EH (cell line): ENCODE measurements at places on chromosomes 7 and 10.

- no peak for DNase-seq
These were observed 41.5 kb upstream of the GPR141 start for GRCh38 chr7:37642028-37642540.

DNA sequence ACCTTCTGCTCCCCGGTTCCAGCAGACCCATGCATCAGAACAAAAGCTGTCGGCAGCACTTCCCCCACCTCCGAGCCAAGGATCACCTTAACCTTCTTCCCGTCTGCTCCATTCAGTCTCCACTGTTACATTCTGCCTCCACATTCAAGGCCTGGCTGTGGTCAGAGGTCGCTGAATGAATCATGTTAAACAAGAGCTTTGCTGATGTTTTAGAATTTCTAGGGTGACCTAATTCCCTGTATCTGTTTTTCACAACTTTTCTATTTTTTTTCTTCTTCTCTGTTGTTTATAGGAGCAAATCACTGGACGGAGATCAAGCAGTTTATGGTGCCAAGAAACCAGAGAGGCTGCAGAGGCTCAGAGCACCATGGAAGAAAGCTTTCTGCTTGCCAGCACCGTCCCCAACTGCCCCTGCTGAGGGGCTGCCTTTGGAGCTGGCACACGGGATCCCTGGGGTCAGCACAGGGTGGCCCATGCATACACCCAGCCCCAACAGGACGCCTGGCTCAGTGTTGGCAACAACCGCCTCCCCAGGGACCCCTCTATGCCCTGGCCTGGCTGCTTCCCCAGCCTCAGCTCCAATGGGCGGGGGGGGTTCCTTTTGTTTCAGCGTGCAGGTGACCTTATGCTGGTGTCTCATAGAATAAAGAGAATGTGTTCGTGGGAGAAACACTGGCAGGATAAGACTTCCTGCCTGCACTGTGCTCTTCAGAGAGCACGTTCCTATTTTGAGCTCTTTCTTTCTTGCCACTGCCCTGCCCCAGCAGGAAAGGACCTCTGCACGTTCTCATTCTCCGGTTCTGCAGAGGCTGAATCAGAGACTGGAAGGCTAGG is 182.7 kb upstream of the LYZL2 start:
- peak; percentile 89 for DNase-seq

GRCh38 chr7:67435894-67436535 is 439.4 kb downstream of the TYW1 start:
- no peak for DNase-seq

DNA sequence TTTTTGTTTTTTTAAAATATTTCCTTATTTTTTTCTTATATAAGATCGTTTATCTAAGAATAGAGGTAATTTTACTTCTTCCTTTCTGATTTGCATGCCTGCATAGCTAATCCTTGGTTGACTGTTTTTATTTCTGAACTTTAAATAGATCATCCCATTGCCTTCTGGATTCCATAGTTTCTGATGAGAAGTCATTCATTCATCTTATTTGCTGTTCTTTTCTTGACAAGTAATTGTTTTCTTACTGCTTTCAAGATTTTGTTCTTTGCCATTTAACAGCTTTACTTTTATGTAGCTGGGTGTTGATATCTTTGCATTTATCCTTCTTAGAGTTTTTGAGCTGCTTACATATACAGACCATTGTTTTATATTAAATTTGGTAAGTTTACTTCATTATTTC is 437.9 kb downstream of the SDK1 start:
- no peak for DNase-seq

GRCh38 chr10:36675458-36675880 is 449.9 kb upstream of the ANKRD30A start:
- peak; percentile 91 for DNase-seq

GRCh38 chr7:157811946-157812345 is 475.1 kb downstream of the DNAJB6 start:
- DNase-seq: no peak

GRCh38 chr10:67050415-67050814 is 124.6 kb downstream of the LRRTM3 start:
- DNase-seq: no peak

- peak; percentile 38 for DNase-seq
These were observed 102.0 kb upstream of the HDAC9 start for GRCh38 chr7:18393465-18394118.

- DNase-seq: peak; percentile 4
These were observed 111.5 kb upstream of the ADAM12 start for GRCh38 chr10:126499744-126500143.

GRCh38 chr10:23496727-23497126 is 57.9 kb downstream of the OTUD1 start:
- DNase-seq: no peak

GRCh38 chr7:140212100-140212881 is 35.5 kb upstream of the KDM7A start:
- no peak for DNase-seq

DNA sequence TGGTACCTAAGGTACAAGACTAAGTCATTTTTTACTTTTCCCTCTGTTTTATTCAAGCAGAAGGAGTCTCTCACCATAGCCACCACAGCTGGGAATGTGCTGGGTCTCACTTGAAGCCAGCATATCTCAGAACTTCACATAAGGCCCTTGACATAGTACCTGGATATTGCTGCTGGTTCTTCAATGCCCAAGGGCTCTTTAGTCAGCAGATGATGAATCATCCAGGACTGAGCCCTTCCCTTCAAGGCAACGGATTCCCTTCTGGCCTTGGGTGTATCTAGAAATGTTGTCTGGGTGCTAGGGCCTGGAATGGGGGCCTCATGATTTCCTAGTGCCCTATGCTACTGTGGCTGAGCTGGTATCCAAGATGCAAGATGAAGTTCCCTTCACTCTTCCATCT is 93.9 kb downstream of the ADCYAP1R1 start:
- no peak for DNase-seq

- no peak for DNase-seq
These were observed 82.3 kb downstream of the FAM13C start for GRCh38 chr10:59279991-59280505.

- peak; percentile 8 for DNase-seq
These were observed 27.4 kb upstream of the POU6F2 start for GRCh38 chr7:38950309-38950708.

- DNase-seq: peak; percentile 64
These were observed 5.1 kb downstream of the UNC5B start for GRCh38 chr10:71217266-71218045.

DNA sequence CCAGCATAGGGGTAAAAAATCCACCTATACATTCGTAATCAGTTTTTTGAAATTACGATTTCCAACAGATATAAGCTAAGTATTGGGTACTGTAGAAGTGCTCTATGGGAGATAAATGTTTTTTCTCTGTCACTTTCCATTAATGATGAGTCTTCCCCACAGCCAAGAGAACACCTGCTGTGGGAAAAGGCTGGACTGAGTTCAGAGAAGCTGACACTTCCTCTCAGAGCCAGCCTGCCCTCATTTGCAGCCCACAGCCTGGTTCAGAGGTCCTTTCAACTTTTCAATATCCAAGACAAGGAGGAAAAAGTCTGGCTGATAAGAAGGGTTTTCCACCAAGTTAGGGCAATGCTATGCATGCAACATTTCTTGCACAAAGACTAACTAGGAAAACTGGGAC is 64.5 kb upstream of the DNAJB12 start:
- DNase-seq: no peak

DNA sequence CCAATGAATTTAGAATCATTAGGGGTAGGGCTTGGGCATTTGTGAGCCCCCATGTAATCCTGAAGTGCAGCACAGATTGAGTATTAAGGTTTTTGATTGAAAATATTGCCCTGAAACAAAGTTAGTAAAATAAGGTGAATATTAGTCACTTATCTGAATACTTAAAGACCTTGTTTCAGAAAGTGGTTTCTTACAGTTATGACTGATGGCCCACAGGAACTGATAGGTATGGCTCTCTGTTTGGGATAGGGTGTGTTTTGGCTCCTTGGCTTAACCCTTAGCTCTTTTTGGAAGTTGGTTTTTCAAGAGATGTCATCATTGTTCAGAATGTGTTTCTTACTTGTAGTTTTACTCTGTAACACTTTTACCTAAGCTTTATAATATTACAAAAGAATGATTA is 34.8 kb downstream of the MDFIC start:
- DNase-seq: no peak
